Hematopoietic multipotent progenitor cell treated with erythropoietin and hydrocortisone succinate and interleukin-3 and kit ligand, for 4 days (in vitro differentiated cells): ENCODE measurements at places on chromosomes 13 and 19.

DNA sequence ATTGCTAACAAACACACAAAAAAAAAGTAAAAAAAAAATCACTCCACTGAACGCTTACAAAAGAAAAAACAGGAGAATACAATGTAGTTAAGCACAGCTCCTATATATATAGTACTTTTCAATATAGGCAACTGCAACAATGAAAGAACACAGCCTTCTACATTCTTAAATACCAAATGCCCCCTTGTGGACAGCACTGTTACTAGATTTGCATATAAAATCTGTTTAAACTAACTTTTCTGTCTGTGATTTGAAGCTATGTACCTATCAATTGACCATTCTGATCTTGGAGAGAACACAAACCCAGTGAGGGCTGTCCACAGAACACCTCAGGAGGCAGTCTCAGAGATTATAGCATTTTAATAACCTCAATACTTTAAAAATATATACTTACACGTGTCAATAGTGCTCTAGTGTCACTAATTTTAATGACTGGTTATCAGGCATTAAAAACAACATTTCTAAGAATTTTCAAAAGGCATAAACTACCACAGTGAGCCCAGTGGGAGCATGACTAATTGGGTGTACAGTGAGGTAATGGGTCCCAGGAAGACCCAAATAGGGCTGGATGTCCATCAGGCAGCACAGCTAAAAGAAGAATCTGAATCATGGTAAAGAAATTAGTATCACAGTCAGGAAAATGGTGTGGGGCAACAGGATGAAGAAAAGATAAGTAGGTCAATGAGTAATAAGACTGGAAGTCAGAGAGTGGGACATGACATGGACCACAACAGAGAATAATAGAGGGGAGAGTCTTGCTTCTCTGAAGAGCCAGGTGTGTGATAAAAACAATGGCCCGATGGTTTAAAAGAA, 22.2 kb downstream of the CCDC169 start:
- peak; percentile 85 for DNase-seq

DNA sequence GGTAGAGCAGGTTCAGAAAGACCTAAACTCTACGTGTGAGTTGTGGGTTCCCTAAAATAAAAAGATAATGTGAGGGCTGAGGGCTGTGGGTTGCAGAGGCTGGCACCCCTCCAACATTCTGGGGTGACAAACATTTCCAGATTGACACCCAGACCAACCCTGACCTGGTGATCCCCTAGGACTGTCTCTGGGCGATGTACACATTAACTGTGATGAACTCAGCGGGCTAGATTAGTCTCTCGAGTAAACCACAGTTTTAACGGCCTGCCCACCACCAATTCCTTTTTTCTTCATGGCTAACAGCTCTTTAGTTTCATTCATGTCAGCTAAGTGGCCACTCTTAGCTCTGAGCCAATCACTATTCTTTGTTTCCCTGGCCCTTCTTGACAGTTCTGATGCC, 24.8 kb downstream of the SIAH3 start:
- DNase-seq = peak; percentile 83

DNA sequence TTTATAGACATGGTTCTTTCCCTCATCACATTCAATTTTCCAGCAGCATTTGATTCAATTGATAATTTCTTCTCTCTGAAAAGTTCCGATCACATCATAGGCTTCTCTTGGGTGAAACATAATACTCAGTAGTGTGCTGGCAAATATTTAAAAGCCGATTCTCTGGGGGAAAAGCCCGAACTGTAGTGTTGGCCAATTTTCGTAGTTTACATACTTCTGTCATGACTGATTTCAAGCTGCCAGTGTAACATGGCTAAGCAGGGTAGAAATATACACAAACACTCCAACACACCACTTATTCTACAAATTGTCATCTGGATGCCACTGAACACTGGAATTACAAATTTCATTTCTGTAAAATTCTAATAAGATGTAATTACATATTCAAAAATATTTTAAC, 56.1 kb upstream of the FREM2 start:
- no peak for DNase-seq

GRCh38 chr13:110454956-110455355, 106.6 kb downstream of the RAB20 start:
- no peak for DNase-seq

GRCh38 chr13:27398360-27398759, 26.1 kb upstream of the GTF3A start:
- DNase-seq = no peak

DNA sequence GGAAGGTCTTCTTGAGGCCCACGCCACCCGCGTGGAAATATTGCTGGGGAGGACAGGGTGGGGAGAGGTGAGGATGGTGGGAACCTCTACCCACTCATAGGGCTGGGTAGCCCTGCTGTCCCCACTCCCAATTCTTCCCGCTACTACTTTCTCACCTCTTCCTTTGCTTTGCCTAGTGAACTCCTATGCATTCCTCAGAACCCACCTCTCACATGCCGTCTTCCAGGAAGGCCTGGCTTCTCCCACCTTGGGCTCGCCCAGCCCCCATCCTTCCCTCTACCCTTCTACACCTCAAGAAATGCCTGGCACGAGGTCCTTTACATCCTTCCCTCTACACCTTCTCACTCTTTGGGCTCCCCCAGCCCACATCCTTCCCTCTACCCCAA, 62.4 kb downstream of the COLGALT1 start:
- no peak for DNase-seq

GRCh38 chr13:111912991-111913760, 153.8 kb upstream of the SOX1 start:
- DNase-seq = no peak
